ENCODE measurements at places on chromosomes 3 and 15.

DNA sequence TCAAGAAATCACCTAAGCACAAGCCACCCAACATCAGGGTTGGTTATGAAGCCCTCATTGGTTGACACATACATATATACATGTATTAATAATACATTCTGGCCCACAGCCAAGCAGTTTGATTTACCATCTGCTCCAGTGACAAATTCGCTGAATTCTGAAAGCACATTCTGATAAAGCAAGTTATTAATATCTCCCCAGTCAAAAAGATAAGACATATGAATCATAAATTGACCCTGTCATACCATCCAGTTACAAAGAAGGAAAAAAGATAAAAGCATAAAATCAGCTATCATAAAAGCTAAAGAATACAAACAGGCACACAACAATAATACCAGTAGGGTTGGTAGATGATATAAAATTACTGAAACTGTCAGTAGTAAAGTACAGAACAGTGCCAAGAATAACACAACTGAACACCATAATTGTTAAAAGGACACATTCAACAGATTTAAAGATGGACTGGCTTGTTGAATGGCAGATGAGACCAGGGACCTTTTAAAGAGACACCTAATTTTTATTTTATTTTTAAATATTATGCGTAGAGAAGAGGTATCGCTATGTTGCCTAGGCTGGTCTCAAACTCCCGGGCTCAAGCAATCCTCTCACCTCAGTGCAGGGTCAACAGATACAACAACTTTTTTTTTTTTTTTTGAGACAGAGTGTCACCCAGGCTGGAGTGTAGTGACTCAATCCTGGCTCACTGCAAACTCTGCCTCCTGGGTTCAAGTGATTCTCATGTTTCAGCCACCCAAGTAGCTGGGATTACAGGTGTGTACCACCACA is 7.7 kb downstream of the SNX4 start:
- peak; percentile 85 for DNase-seq

DNA sequence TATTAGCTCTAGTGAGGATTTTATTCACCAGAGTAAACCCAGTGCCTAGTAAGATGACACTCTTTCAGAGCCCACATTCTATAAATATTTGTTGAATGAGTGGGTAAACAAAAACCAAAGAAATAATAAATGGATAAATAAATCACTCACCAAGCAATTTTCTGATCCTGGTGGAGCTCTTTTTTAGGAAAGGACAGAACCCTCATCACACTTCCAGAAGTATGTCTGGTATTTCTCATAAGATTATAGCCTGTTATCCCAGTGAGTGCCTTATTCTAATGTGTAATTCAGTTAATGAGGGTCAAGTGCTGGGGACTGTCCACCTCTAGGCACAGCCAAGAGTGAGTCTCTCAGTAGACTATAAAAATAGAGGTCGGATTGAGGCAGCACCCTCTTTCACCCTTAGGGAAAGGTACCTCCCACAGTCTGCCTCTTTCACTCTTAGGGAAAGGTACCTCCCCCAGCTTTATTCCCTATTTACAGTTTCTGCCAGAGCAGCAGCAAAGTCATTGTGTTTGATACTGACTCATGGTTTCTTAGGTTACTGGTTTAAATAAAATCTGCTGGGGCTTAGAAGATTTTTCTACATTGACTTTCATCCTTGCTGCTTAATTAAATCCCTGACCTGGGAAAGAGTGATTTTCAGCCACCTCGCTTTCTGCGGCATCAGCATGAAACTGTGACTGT is 145.0 kb downstream of the STAC start:
- DNase-seq, result no peak

DNA sequence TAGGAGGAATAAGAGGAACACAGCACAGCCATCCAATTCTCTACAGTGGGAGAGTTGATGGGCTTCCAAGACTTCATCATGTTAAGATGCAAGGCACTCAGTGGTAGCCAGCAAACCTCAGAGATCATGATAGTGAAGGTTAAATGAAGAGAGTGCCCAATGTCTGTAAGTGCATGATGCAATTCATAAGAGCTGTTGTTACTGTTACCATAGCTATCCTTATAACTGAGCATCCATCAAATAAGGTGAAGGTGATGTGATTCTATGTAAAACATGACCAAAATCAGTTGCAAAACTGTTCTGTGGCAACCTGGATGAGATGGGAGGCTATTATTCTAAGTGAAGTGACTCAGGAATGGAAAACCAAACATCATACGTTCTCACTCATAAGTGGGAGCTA is 289.7 kb downstream of the MAGI1 start:
- no peak for DNase-seq

GRCh38 chr3:30873671-30874070 is 20.8 kb downstream of the GADL1 start:
- no peak for DNase-seq

GRCh38 chr3:148079370-148079769 is 618.3 kb upstream of the AGTR1 start:
- DNase-seq, result no peak

DNA sequence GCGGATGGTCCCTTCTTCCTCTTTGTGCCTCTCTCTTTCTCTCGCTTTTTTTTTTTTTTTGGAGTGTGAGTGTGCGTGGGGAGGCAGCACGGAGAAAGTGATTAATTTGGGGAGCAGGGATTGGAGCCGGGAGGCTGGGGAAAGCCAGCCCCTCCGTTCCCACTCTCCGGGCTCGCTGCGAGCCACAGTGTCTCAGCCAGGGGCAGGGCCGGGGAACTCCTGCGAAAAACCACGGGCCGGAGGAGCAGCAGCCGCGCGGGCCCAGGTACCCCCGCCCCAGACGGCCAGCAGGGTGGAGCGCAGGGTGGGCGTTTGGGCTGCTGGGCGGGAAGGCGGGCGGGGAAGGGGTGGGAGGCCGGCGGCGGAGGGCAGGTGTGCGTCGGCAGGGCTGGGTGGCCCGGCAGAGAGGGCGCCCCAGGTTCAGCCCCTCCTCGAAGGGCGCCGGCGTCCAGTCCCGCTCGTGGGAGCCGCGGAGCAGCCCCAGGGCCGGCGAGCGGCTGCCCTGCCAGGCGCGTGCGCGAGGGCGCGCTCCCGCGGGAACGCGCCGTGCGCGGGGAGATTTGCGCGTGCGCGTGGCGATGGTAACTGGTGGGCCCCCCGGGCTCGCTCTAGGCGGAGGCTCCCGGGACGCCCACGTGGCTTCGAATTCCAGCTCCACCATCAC is 1.4 kb downstream of the CHL1 start:
- DNase-seq, result no peak

DNA sequence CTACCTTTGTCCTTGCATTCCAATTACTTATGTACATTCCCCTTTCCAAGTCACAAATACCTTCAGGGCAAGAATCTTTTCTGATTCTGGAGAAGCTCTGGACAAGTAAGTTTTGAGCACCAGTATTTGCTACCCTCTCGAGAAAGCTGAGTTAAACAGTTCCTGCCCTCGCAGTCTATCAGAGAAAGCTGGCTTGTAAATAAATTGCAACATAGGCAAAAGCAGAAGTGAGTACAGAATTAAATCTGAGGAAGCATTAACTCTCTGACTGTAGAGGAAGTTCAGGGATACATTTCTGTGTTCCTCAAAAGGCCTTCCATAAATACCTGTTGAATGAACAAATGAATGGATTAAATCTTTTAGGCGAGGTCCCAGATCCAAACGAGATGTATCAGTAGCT is 1.2 kb downstream of the OSBPL11 start:
- DNase-seq, result peak; percentile 25

GRCh38 chr3:112822064-112823055 is 24.3 kb downstream of the CD200R1L start:
- no peak for DNase-seq

DNA sequence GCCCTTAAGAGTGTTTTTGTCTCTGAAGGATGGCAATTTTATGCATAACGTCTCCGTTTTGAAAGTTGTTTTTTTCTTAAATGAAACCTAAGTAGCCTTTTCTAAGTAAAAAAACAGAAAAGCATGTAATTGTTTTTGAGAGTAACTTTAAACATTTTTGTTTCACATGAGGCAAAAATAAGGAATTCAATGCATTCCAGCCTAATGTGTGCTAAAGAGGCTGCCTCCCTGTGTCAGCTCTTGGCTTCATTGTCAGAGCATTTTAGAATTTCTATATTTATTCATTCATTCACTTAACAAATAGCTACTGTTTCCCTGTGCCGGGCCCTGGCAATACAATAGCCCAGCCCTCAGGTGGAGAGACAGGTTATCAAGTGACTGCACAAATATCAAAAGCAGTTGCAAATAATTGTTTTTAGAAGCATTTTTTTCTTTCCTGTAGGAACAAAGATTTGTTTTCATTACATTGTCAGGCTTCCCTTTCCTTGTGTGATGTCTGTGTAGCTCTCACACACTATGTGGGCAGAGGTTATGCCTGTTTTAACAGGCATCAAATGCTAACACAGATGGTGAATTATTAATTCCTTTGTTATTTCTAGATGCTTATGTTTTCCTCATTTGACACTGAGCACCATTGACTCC is 81.9 kb downstream of the CCK start:
- DNase-seq, result no peak

- no peak for DNase-seq
Observed at GRCh38 chr3:71244826-71245488, 338.6 kb downstream of the FOXP1 start.

GRCh38 chr3:168968609-168969008 is 694.9 kb downstream of the MECOM start:
- DNase-seq, result no peak

DNA sequence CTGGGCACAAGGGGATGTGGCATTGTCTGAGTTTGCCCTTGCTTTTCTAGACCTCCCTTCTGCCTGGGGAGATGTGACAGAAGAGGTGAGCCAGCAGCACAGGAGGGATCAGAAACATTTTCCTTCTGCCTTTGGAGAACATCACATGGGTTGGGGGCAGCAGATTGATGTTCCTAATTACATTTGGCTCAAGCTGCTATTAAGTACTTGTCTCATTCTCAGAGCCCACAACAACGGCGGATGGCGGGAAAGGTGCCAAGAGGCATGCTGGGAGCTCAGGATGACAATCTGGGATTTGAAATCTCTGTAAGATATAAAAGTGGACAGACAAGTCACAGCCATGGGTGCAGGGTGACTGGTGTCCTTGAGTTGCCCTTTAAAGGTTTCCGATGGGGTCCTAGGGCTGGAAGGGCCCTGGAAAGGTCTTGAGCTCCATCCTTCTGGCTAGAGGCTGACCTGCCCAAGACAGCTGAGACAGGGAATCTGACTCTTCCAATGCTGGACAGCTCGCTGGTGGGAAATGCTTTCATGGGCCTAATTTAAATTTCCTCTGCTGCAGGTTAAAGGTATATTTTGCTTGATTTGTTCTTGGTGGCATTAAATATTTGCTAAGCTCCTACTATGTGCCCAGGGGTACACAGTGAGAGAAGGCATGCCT is 2.4 kb upstream of the CORO2B start:
- no peak for DNase-seq

DNA sequence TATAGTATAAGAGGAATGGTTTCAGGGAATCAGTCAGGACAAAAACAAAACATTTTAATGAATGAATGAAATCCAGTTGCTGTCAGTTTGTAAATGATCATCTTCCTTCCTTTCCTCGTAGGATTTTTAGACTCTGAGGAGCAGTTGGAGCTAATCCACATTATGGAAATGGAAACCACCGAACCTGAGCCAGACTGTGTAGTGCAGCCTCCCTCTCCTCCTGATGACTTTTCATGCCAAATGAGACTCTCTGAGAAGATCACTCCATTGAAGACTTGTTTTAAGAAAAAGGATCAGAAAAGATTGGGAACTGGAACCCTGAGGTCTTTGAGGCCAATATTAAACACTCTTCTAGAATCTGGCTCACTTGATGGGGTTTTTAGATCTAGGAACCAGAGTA is 3.1 kb downstream of the TIPARP start:
- no peak for DNase-seq

- DNase-seq, result no peak
Observed at GRCh38 chr3:46183330-46183729, 24.8 kb downstream of the CCR1 start.

DNA sequence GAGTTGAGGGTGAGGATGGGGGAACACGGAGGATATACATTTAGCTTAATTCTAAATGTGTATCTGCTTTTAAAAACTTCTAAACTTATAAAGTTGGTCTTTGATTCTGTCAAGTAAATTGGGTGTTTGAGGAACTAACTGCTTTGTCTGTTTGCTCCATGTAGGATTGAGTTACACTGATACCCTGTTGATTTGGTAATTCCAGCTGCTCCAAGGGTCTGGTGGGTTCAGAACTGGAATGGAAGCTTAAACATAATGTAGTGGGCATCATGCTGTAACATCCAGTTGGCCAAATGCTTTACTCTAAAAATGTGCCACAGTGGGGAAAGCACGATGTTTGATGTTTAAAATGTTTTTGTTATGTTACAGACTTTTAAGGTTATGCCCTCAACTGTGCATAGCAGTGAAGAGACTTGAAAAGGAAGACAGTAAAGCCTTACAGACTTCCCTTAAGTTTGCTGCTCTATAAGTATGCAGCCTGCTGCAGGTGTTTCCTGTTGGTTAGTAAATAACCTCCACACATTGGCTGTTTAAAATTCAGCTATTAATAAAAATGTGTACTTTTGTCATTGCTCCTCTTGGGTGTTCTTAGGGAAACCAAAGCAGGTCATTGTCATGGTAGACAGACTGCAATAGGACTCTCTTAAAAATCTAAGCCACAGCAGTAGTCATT is 5.9 kb upstream of the EDEM1 start:
- DNase-seq, result no peak

- DNase-seq, result no peak
Observed at GRCh38 chr3:79154865-79155264, 612.9 kb downstream of the ROBO1 start.

GRCh38 chr3:99950921-99951320 is 133.3 kb downstream of the CMSS1 start:
- no peak for DNase-seq

- no peak for DNase-seq
Observed at GRCh38 chr3:42123012-42123581, 31.9 kb downstream of the TRAK1 start.

- peak; percentile 85 for DNase-seq
Observed at GRCh38 chr3:24303057-24303754, 191.4 kb downstream of the THRB start.

DNA sequence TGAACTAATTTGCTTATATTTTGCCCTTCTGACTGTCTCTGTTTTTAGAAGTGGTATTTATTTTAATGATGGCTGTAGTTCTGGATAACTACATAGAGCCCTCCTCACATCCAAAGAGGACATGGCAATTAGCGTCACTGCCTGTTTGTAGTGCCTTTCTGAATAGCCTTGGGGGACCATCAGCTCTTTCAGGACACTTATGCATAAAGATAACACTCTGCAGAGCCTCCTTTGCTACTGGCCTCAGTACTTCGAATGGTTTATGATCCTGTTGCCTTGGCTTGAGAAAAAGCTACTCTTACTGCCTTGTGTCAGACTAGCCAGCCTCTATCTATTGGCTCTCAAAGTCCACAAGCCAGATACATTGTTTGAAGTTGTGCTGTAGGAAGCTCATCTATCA is 105.4 kb upstream of the SPRED1 start:
- no peak for DNase-seq

GRCh38 chr3:193842832-193843473 is 249.9 kb downstream of the OPA1 start:
- peak; percentile 84 for DNase-seq

GRCh38 chr3:186751480-186751879 is 31.9 kb upstream of the EIF4A2 start:
- DNase-seq, result no peak
